ENCODE measurements at places on chromosomes 5 and 9.

DNA sequence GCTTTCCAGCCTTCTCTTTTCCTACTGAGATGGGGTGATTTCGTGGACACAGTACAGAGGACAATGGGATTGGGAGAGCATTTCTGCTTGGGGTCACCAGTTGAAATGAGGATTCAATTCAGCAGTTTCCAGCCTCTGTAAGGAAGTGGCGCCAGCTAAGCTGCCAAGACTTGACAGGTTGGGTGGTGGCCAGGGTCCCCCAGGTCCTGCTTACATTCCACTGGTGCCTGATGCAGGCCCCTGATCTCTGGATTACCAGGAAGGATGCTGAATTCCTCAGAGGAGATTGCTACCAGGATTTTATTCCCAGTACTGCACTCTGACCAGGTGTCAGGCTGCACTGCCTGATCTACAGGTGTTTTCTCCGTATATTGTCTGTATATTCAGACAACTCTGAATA lies 119.7 kb downstream of the PSD2 start:
- DNase-seq: no peak

DNA sequence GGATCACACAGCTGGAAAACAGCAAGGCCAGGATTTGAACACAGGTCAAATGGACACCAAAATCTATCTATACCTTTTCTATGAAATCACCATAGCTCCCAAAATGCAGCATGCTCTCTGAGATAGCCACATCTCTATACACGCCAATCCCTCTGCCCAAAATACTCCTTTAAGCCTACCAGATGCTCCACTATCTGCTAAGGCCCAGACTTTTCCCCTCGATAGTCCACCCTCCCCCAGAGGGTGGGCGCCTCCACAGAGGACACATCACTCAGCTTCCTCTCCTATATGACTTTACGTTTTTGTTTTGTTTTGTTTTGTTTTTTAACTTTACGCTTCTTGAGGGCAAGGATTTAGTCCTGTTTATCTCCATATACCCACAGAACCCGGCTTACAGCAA lies 46.8 kb downstream of the MTMR12 start:
- no peak for DNase-seq

DNA sequence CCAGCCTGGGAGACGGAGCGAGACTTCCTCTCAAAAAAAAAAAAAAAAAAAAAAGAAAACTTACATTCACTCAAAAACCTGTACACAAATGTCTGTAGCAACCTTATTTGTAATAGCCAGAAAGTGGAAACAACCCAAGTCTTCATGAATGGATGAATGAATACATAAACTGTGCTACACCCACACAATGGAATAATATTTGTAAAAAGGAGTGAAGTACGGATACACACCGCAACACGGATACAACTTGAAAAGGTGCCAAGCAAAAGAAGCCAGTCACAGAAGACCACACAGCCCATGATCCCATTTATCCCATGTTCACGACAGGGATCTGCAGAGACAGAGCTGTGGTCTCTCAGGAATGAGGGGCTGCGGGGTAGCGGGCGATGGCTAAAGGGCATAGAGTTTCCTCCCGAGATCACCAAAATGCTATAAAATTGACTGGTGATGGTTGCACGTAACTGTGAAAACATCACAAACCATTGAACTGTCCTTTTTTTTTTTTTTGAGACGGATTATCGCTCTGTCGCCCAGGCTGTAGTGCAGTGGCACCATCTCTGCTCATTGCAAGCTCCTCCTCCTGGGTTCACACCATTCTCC lies 76.2 kb upstream of the COL5A1 start:
- DNase-seq: no peak

- no peak for DNase-seq
Measured at GRCh38 chr5:175478008-175478383, 364 bp upstream of the SFXN1 start.

DNA sequence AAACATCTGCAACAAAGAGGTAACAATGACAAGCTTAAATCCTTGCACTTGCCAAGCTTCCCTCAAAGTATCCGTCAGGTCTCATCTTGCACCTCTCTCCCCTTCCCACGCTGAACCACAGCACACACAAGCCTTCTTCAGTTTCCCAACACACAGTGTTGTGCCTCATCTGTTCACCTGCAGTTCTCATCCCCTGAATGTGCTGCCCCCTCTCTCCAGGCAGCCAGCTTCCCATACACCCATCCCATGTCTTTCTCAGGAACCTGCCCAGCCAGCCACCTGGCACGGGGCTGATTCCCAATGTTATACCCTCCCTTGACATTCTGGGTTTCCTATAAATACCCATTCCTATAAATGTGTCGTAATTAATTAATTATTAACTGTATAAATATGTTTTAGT lies 314.8 kb downstream of the PRELID2 start:
- no peak for DNase-seq

- DNase-seq: no peak
Measured at GRCh38 chr5:103424453-103425205, 138.0 kb downstream of the NUDT12 start.

DNA sequence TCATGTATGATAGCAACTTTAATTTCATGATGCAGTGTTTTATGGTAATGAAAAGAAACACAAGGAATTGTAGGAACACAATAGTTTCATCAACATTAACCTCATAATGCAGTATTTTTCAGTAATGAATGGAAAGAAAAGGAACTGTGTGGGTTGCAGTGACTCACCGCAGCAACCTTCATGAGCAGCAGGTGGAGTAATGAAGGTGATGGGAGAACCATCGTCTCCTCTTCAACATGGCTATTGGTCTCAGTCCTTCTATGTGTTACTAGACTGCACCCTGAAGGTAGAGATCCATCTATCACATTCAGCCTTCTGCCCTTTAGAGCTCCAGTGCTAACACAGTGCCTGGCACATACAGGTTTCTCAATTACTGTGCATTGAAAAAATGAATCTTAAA lies 58.0 kb downstream of the TMEM215 start:
- no peak for DNase-seq

DNA sequence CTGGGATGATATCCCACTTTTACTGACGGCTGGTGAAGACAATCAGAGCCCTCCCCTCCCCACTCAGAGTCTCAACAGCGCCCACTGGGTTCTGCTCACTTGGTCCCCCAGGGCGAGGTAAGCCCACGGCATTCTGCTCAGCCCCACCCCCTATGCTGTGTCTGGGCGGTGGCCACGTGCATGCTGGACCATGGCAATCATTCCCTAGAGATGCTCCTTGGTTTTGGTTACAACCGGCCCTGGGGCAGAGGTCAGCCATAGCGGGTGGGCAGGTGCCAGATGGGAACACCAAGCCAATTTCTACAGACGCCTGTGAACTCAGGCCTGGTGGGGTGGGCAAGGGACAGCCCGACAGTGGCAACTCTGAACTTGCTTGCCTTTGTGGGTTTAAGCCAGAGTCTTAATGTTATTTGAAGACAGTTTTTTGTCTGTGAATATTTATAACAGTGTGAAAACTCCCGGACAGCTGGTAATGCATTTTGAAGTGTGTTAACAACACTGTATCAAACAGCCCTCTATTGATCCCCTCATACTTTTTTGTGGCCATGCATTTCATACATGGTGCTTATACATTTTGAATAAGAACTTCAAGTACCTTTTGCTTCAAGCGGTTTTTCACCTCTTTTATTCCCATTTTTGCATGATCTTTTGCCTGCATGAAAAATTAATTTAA lies 94.2 kb downstream of the CRB2 start:
- no peak for DNase-seq

Measured in GM12891 (cell line).